Naive thymus-derived CD8-positive, alpha-beta T cell (primary cell): ENCODE measurements at places on chromosomes 7 and 10. TPM values are rescaled to one million over a fixed set of nuclear protein-coding genes. Genes with fewer than 3 reads are reported as not detected.

CACNB2 gene
- 0.17 TPM for polyA plus RNA-seq

BMPER gene
- not detected for polyA plus RNA-seq

C10orf67 gene
- not detected for polyA plus RNA-seq

NKX1-2 gene
- polyA plus RNA-seq = not detected

UPK3B gene
- not detected for polyA plus RNA-seq

TMEM72 gene
- polyA plus RNA-seq = not detected

SPDYE5 gene
- polyA plus RNA-seq = not detected
